ENCODE measurements at places on chromosomes 16 and 17.

GRCh38 chr16:12763517-12763916 lies 40.2 kb downstream of the CPPED1 start:
- DNase-seq: peak; percentile 56

DNA sequence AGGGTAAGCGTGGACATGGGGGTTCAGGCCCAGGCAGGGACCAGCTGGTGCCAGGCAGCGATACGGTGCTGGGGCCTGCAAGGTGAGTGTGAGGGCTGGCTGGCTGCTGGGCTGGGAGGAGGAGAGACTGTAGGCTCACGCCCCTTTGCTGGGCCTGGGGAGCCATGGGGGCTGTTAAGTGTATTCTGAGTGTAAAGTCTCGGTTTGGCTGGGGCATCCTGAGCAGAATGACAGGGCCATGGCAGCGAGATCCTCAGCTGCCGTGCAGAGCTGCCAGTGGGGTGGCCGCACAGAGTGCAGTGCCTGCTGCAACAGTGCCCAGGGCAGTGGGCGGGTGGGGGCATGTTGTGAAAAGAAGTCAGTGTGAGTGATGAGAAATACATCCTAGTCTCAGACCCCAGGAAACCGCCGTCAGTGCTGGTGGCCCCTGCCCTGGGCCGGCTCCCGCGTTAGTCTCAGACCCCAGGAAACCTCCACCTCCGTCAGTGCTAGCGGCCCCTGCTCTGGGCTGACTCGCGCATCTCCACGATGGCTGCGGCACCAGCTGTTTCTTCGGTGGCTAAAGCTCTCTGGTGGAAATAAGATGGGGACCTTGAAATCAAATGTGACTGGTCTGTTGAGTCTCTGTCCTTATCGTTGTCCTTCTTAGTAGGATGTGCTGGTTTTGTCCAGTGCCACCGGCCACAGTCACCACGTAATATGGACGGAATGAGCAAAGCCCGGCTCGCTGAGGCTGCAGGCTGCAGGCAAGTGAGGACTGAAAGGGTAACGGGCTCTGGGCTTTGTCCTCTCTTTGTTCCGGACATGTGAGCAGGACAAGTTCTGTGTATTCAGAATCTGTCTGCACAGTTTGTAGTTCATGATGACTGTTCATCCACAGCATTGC lies 22.9 kb downstream of the ACSF3 start:
- no peak for DNase-seq

DNA sequence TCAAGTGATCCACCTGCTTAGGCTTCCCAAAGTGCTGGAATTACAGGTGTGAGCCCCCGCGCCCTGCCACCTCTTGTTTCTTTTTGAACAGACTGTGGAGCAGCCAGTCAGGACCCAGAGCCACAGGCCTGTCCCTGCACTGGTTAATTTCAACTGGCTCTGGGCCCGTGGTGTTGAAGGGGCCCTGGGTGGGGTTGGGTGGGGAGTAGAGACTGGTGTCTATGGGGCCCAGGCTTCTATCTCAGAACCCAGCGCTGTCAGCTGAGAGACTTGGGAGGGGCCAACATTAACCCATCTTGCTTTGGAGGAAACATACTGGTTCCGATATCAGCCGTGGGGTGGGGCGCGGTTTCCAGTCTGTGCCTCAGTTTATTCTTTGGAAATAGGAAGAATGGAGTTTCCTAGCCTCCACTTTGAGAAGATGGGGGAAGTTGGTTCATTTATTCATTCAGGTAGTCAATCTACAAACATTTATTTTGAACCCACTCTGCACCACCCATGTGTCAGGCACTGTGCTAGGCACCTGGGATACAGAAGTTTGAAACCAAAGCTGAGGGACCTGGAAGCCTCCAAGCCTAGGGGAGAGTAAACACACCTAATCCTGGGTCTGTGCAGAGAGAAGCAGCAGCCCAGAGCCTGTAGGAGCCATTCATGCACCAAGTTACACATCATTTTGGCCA lies 15.5 kb upstream of the SLC4A1 start:
- no peak for DNase-seq

DNA sequence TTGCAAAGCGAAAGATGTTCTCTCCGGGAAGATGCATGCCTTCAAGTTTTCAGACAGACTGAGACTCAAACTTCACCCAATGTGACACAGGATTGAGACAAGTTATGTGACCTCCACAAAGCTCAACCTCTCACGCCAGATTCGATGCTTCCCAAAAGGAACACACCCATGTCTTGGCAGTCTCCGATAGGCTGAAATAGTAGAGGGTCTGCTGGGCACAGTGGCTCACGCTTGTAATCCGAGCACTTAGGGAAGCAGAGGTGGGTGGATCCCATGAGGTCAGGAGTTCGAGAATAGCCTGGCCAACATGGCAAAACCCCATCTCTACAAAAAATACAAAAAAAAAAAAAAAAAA lies 22.1 kb downstream of the ZFHX3 start:
- no peak for DNase-seq

DNA sequence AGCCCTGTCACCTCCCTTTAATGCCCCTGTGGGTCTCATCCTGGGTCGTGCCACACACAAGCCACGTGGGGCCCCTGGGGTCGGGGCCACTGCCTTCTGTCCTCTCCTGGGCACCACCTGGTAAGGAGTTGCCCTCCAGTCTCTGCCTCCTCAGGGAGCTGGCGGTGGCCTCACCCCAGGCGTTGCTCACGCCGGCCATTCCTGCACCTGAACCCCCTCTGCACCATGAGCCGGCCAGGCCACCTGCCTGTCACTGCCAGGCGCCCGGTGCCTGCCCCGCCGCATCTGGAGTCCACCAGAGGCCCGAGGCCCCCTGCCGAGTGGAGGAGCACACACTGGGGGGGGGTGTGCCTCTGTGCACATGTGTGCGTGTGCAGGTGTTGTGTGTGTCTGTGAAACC lies 10.4 kb downstream of the NHERF2 start:
- no peak for DNase-seq

- no peak for DNase-seq
These were observed 205.6 kb downstream of the FOXL1 start for GRCh38 chr16:86783636-86784626.

GRCh38 chr16:85046472-85046916 lies 18.9 kb downstream of the KIAA0513 start:
- no peak for DNase-seq

- DNase-seq: no peak
These were observed 6.4 kb downstream of the ITGAL start for GRCh38 chr16:30478766-30479478.

DNA sequence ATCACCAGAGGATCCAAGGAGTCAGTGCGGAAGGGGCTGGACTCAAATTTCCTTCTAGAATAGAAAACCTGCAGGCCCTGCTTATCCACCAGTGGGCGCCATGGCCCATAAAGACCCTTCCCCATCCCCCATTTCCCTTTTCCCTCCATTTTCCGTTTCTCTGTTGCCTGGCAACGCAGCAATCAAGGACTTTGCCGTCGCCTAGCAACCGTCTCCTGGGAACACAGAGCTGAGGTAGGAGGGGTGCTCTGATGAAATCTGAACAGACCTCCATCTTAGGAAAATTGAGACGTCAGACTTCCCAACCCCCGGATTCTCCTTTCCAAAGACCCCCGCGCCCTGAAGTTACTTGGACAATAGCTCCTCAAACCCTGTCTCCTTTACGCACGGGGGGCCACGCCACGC lies 5.7 kb downstream of the DLG4 start:
- DNase-seq: peak; percentile 82

GRCh38 chr16:79920685-79921084 lies 320.1 kb upstream of the MAF start:
- no peak for DNase-seq

- no peak for DNase-seq
These were observed 145.3 kb downstream of the SPECC1 start for GRCh38 chr17:20154286-20155000.

GRCh38 chr16:86316967-86317812 lies 193.1 kb upstream of the FOXF1 start:
- no peak for DNase-seq

- DNase-seq: no peak
These were observed 45.4 kb downstream of the NFATC3 start for GRCh38 chr16:68130520-68130919.

GRCh38 chr17:10029129-10029528 lies 124.1 kb upstream of the RCVRN start:
- DNase-seq: no peak

DNA sequence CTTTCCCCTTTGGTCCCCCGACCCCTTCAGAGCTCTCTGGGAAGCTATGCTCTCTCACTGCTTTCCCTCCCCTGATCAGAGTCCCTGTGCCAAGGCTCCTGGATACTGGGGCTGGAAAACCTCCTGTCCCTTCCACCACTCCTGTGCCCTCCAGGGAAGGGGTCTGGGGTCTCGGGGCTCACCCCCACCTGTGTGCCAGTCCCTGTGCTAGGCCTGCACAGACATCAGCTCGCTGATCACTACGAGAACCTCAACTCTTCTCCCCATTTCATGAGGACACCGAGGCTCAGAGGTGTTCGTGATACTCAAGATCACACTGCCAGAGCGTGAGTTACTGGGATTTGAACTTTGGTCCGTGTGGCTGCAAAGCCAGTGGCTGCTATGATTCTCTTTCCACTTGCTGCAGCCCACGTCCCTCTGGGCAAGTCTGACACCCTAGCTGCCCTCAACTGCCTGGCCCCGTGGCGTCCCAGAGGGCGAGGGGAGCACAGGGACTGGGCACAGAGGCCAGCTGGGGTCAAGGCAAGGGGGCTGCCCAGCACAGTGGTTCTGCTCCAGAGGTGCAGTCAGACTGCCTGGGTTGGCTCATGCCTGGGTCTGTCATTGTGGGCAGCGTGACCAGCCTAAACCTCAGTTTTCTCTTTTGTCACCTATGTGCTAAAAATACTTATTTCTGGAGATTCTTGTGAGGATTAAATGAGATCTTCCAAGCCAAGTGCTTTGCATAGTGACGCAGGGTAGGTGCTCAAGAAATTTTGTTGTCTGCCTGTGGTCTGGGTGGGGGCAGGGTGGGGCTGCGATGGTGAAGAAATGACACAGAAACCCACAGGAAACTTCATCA lies 43.8 kb upstream of the TOB1 start:
- DNase-seq: no peak

- no peak for DNase-seq
These were observed 16.7 kb downstream of the RHOT1 start for GRCh38 chr17:32158870-32159585.

GRCh38 chr16:729768-730665 lies 3.1 kb downstream of the HAGHL start:
- no peak for DNase-seq

GRCh38 chr17:62882284-62882683 lies 74.2 kb upstream of the MARCHF10 start:
- no peak for DNase-seq

GRCh38 chr16:19348578-19349315 lies 63.2 kb downstream of the CLEC19A start:
- no peak for DNase-seq

- DNase-seq: no peak
These were observed 96.9 kb downstream of the RBFOX3 start for GRCh38 chr17:79513820-79514535.

GRCh38 chr17:21124086-21124485 lies 2.7 kb upstream of the DHRS7B start:
- no peak for DNase-seq

DNA sequence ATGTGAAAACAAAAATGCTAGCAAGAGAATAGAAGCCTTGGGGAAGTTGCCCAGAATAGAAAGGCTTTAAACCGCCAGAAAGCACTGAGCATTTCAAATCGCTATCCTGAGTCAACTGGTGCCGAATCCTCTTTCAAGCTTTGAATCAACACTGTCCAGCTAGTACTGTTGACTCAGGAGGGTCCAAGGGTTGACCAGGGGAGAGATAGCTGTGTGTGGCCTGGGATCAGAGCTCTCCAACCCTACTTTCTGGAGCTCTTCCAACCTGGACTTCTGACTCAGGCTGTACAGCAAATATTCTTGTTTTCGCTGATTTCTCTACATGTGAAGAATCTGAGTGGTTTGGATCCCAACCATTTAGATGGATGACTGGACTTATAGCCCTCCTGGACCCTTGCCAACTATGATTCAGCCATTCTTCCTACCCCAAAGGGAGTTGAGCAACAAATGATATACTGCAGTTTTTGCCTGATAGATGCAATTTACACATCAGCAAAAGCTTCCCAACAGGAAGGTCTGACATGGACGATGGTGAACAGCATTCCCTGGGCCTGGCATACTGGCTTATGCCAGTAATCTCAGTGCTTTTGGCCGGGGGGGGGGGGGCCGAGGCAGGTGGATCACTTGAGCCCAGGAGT lies 154.0 kb upstream of the SDK2 start:
- no peak for DNase-seq

DNA sequence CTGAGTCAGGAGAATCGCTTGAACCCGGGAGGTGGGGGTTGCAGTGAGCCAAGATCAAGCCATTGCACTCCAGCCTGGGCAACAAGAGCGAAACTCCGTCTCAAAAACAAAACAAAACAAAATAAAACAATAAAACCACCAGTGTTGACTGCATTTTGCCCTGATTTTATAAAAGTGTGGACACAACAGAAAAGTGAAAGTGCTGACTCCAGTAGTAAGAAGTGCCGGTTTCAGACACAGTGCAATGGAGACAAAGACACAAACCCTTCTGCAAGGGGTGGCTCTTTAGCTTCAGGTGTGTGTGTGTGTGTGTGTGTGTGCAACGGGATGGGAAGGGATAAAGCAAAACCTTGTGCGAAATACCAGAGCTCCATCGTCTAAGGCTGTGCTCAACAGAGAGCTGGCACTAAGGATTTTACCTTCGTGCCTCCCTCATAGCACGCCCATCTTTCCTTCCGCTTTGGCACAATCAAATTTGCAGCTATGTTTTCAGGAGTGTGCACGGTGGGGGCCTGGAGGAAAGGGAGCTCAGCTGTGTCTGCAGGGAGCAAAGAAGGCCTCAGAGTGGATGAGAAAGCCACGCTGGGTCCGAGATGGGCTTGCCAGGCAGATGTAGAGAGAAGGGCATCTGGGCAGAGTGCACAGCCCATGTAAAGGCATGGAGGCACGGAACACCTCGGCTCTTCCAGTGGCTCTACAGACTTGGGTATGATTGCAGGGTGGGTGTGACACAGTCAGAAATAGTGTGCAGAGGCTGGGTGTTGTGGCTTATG lies 15.5 kb downstream of the MXRA7 start:
- DNase-seq: no peak

- no peak for DNase-seq
These were observed 47.3 kb downstream of the ZCCHC14 start for GRCh38 chr16:87445486-87445885.

DNA sequence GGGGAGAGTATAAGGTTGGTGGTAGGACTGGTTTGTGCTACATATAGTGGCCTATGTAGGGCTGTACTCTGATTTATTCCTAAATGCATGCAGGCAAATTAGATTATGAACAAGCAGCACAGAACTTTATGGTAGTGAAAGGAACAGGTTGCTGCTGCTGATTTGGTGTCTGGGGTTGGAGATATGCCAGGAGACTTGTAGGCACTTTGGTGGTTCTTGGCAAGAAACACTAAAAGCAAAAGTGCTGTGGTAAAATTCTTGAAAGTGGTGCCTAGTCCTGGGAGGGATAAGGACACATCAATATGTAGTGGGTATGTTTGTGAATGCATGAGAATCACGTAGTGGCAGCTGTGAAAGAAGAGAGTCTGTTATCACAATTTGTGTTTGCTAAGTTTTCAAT lies 2126.0 kb downstream of the TP53TG3F start:
- DNase-seq: no peak

- DNase-seq: no peak
These were observed 8.3 kb upstream of the MPHOSPH6 start for GRCh38 chr16:82178352-82178751.

Measured in trophoblast cell (in vitro differentiated cells and primary cell).